ENCODE measurements at places on chromosomes 16 and 17. TPM values are rescaled to one million over a fixed set of nuclear protein-coding genes. Genes with fewer than 3 reads are reported as not detected.
A peak's percentile ranks its signal among the peaks of the same experiment; 100 is the strongest.

DNA sequence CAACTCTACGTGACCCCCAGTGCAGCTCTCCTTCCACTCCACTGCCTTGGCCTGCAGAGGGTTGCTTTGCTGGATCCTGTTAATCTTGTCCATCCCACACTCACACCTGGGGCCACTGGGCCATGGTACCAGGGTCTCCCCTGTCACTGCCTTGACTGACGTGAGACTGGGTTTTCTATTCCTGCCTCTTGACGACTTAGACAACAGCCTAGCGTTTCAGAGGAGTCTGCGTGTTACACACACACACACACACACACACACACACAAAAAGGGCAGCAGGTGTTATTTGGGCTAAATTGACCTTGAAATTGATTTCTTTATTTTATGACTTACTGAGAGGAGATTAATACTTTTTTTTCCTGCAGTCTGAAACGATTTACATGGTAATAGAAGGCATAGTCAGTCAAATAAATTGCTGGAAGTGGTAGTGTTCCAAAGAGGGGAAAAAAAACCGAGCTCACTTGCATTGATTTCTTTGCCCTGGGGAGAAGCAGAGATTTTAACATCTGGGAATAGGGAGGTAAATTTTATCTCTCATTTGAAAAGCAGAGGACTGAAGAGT lies 492.3 kb upstream of the EEF2KMT start:
- DNase-seq, result peak; percentile 52

DNA sequence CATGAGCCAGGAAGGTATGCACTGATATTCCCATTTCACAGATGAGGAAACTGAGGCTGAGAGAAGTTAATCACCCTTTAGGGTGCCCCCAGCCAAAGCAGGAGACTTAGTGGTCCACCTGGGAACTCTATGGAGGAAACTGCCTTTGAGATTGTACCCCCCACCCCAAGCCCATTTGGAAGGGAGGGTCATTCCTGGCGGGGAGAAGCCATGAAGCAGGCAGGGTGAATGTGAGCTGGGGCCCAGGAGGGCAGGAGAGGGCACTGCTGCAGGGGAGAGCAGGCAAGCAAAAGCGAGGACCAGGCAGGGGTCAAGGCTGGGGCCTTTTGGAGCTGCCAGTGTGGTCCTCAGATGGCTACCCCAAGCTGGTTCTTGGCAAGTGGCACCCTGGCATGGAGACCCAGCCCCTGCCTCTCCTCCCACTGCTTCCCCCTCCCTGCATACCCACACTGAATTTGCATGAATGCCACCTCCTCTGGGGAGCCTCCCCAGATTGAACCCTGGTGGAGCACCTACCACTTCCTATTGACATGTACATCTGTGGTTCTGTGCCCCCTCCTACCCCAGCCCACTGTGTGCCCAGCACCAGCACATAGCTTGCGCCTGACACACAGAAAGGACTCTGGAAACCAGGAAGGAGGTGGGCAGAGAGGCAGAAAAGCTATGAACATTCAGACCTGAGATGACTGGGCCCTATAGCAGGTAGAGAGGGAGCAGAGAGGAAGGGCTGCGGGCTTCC lies 965 bp upstream of the TMC6 start:
- no peak for DNase-seq

DNA sequence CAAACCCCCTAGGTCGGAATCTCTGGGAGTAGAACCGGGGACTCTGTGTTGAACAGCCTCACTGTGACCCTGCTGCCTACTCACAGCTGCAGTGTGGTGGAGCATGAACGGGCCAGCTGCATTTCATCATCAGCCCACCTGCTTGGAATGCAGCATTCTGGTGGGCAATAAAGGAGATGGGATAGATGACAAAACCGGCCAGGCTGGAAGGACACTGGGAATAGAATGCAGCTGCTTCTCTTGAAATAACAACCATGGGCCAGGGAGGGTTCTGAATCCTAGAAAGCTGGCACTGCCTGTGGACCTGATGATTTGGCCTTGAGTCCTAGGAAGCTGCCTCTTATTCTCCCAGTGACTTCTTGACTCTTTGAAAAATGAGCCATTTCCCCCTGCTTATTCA lies 23.5 kb downstream of the CFAP97D1 start:
- DNase-seq, result no peak

- peak; percentile 43 for DNase-seq
These were observed 7.9 kb upstream of the KCNJ16 start for GRCh38 chr17:70067134-70067533.

DNA sequence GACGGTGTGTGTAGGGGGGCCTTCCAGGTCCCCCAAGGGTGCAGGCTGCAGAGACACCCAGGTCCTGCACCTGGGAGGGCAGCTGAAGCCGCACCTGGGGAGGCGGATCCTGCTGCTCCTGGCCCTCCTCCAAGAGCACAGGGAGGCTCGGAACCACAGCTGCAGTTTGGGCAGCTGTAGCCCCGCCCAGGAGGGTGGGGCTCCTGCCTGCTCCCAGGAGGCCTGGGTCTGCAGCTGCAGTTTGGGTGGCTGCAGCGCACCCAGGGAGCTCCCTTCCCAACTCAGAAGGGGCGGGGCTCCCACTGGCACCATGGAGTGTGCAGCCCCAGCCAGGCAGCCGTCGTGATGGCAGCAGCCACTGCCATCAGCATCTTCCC lies 69.4 kb upstream of the NKD1 start:
- DNase-seq, result no peak

DNA sequence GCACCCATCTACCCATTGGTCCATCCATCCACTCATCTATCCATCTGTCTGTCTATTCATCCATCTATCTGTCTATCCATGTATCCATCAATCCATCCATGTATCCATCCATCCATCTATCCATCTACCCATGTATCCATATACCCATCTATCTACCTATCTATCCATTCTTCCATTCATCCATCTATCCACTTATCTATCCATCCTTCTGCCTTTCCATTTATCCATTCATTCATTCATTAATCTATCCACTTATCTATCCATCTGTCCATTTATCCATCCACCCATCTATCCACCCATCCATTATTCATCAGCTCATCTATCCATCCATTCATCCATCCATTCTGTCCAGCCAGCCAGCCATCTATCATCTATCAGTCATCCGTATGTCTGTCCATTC lies 21.5 kb downstream of the TRIM25 start:
- DNase-seq, result no peak

GRCh38 chr17:32558326-32558955 lies 71.6 kb downstream of the CDK5R1 start:
- DNase-seq, result peak; percentile 53

GRCh38 chr17:50392621-50393020 lies 4.7 kb downstream of the LRRC59 start:
- DNase-seq, result no peak

DNA sequence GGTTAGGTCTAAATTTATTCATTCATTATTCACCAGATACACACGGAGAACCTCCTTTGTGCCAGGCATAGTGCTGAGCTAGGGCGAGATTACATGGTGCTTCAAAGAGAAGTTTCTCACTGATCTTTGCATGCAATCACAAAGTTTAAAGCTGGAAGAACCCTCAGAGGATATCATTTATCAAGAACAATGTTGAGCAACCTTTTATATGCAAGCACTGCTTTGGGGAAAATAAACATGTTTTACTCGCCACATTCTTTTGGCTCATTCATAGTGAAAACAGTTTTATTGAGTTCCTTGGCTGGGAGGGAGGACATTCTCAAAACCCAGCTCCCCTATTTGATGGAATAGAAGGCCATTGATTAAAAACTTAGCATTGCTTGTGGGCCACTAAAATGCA lies 49.8 kb upstream of the XYLT1 start:
- no peak for DNase-seq

DNA sequence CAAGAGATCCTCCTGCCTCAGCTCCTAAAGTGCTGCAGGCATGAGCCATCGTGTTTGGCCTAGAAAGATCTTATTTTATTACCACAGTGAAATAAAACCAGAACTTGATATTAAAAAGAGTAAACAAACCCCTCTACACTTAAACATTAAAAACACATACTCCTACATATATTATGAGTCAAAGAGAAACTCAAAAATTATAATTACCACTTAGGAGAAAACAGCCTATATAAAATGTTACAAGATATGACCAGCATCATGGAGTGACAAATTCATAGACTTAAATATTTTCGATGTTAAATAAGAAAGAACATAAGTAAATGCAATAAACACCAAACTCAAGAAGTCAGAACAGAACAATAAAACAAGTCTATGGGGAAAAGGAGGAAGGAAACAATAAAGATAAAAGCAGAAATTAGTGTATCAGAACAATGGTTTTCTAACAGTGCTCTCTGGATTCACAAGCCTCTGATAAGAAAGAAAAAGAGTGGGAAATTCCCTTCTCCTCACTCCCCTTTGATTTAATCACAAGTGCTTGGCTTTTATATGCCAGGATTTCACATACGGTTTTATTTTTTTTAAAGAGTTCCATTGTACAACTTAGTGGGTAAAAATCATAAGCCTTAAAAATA lies 23.0 kb downstream of the SKAP1 start:
- no peak for DNase-seq

DNA sequence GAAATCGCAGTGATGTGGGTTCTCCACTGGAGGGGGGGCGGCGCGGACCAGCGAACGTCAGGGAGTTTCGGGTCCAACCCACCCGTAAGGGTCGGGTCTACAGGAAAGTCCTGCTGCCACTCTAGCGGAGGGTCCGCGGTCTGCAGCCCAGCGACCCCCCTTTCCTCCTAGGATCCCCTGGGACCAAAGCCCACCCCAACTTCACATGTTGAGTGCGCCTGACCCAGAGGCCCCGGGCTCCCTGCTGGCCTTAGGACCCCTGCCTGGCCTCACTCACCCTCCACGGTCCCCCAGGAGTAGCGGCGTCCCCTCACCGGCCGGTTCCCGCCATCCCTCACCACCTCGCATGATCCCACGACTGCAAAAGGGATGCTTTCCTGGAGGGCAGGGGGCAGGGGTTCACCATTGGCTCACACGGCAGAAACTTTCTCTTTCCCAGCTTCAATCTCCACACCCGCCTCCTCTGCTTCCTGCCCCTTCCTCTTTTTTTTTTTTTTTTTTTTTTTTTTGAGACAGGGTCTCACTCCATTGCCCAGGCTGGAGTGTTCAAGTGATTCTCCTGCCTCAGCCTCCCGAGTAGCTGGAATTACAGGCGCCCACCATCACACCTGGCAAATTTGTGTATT lies 3.1 kb downstream of the SEPTIN1 start:
- no peak for DNase-seq

GRCh38 chr17:44121997-44122815 lies 1.2 kb downstream of the HDAC5 start:
- no peak for DNase-seq

DNA sequence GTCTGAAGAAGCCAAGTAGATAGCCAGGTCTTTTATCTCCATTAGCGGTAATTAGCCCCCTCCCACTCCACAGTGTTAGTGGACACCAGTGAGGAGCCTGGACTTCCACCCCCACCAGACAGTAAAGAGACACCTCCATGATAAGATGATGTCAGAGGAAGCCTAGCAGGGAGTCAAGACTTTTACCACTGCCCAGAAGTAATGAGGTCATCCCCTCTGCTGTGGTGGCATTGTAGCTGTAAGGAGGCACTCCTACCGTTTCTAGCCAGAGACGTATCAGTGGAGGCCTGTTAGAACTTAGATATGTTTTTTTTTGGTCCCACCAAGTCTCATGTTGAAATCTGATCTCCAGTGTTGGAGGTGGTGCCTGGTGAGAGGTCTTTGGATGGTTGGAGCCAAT lies 38.1 kb downstream of the PIK3R5 start:
- DNase-seq, result no peak

DNA sequence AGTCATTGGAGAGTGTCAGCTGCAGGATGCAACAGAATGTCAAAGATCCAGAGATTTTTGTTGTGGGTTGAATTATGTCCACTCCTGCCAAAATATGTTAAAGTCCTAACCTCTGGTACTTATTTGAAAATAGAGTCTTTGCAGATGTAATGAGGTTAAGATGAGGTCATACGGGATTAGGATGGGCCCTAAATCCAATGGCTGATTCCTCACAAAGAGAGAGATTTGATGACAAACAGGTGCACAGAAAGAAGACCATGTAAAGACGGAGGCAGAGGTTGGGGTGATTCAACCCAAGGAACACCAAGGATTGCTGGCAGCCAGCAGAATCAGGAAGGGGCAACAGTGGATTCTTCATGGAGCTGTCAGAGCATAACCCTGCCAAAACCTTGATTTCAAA lies 34.5 kb upstream of the USP22 start:
- DNase-seq, result no peak

GRCh38 chr16:82735186-82735585 lies 108.4 kb downstream of the CDH13 start:
- no peak for DNase-seq

DNA sequence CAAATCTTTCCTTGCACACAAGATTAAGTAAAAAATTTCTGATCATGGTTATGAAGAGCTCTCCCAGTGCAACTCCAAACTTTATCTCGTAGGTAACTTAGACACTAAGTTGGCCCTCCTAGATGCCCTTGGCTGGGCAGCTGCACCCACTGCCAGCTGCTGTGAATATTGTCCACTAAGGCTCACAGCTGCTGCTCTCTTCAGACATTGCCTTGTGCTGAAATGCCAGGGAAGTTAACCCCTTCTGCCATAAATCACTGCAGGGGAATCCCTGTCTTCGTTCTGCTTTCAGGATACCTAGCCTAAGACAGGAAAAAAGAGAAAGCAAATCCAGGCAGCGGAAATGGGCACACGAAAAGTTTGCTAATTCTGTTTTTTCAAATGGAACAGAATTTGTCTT lies 106.4 kb downstream of the IRX5 start:
- DNase-seq, result no peak

DNA sequence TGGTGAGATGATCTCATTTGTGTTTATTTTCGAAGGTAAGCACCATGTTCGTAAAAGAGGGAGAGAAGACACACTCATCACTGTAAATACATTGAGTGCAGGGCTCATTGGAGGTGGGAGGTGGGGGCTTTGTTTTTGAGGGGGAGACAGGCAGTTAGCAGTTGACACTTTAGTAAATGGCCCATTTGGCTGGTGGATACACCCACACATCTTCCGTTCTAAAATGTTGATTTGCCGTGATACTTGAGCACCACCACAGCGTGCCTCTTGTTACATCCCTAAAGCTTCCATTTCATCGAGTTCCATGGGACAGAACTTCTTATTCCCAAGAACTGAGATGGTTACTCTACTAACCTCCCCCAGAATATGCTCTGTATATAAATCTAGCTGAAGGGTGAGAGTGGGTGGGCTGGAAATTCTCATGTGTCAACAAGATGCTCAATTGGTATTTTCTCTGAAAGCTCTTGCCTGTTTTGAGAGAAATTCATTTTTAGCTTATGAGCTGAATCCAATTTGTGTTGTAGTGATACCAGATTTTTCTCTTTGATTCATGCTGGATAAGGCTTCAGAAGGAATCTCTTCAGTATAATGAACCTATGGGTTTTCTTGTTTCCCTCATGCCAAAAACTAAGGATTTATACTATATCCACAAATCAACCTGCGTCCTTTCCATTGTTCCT lies 314.3 kb downstream of the RBFOX1 start:
- peak; percentile 91 for DNase-seq

- DNase-seq, result no peak
These were observed 63.8 kb upstream of the RCVRN start for GRCh38 chr17:9968881-9969280.

GRCh38 chr17:74192950-74193781 lies 10.3 kb upstream of the RPL38 start:
- peak; percentile 67 for DNase-seq

EVI2A gene
- polyA plus RNA-seq, result 27.8 TPM

LRRC3C gene
- not detected for polyA plus RNA-seq

FOXJ1 gene
- polyA plus RNA-seq, result 2.4 TPM

RNF167 gene
- 268 TPM for polyA plus RNA-seq

CD19 gene
- polyA plus RNA-seq, result not detected

C16orf54 gene
- polyA plus RNA-seq, result 0.15 TPM

Measured in brain (organoid and tissue), 16 donors.